ENCODE measurements at places on chromosomes 7 and 10. TPM values are rescaled to one million over a fixed set of nuclear protein-coding genes. Genes with fewer than 3 reads are reported as not detected.
A peak's percentile ranks its signal among the peaks of the same experiment; 100 is the strongest.

Gene KLF14
- total RNA-seq = 0.17 TPM

Gene SLC18A2
- not detected for total RNA-seq

Gene SEMA3E
- total RNA-seq = 21.8 TPM

Gene STRIP2
- total RNA-seq = 10.1 TPM

Gene RARRES2
- total RNA-seq = 13.0 TPM

Gene UNCX
- total RNA-seq = not detected

Gene GPR15LG
- total RNA-seq = not detected

Gene PTN
- total RNA-seq = 0.54 TPM

Gene GPR85
- total RNA-seq = not detected

Gene SEC61A2
- 7.4 TPM for total RNA-seq

- H3K27ac ChIP-seq = no peak overlapping the region
- H3K4me1 ChIP-seq = no peaks in the 10 kb centered on the region
- no peaks in the 10 kb centered on the region for H3K36me3 ChIP-seq
- no peak overlapping the region for H3K4me3 ChIP-seq
- no peak for DNase-seq
These were observed 161.5 kb upstream of the SH2B2 start for GRCh38 chr7:102125127-102125596.

DNA sequence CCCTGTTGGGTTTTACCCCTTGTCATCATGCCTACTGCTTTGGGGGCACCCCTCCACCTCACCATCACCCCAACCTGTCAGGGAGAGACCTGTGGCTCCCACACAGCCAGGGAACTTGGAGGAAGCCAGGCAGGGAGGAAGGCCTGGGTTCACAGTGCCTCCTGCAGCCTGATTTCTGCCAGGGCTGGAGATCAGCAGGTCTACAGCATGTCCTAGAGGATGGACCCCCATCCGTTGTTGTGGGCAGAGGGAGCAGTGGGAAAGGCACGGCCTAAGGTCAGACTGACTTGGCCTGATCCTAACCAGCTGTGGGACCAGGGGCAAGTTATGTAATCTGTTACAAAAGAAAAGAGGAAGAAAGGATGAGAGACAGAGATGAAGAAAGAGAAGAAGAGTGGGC lies 28.2 kb downstream of the ZCCHC24 start:
- H3K27me3 ChIP-seq = no peaks in the 10 kb centered on the region
- no peak overlapping the region for H3K4me3 ChIP-seq
- DNase-seq = no peak
- H3K27ac ChIP-seq = no peak overlapping the region

DNA sequence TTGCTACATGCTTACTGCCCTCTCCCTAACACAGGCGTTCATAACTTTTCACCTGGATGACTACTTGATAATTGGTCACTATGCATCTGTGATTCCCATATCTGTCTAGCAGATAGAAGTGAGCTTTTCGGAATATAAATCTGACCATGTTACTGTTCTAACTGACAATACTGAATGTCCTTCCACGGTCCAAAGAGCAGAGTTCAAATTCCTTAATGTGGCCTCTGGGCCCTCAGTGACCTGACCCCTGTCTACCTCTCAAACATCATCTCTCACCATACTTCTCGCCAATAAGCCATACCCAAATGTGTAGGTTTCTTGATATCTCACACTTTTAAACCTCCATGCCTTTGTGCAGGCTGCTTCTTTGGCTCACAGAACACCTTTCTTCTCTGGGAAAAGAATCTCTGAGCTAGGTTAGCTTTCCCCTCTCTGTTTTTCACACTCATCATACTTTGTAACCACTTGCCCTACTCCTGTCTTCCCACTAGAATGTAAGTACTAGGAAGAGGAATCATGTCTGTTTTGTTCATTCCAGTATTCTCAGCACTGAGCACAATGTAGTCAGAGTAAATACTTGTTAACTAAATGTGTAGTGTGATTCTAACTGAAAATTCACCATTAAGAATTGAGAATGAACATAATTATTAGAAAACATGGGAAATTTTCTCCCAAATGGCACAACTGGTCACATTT lies 39.2 kb upstream of the LRRC17 start:
- H3K4me3 ChIP-seq = no peak overlapping the region
- no peak for DNase-seq
- peaks cover 58% of the 10 kb centered on the region for H3K4me1 ChIP-seq
- H3K27me3 ChIP-seq = no peaks in the 10 kb centered on the region

DNA sequence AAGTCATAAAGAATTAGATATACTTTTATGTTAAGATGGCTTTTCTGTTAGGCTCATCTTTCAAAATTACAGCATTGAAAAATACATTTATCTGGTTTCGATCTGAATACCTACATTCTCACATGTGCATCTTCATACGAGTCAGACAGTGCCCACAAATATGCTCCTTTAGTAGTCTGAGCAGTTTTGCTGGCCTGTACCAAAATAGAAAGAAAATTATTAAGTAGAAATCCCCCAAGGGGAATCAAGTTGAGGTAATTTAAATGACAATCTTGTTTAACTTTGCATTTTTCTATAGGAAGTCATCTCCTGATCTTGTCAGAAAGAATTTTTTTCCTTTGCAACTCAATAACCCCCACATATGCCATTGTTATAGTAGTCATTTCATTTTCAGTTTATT lies 287.4 kb upstream of the SEMA3D start:
- H3K27me3 ChIP-seq = no peaks in the 10 kb centered on the region
- no peak overlapping the region for H3K27ac ChIP-seq
- DNase-seq = no peak
- no peaks in the 10 kb centered on the region for H3K36me3 ChIP-seq

GRCh38 chr10:1432161-1432560 lies 305.2 kb downstream of the ADARB2 start:
- peaks cover 17% of the 10 kb centered on the region for H3K27me3 ChIP-seq
- no peak overlapping the region for H3K27ac ChIP-seq
- H3K4me1 ChIP-seq = no peaks in the 10 kb centered on the region
- H3K4me3 ChIP-seq = no peak overlapping the region

GRCh38 chr10:2887391-2888070 lies 179.8 kb upstream of the PFKP start:
- H3K27me3 ChIP-seq = peaks cover 37% of the 10 kb centered on the region
- DNase-seq = no peak
- no peaks in the 10 kb centered on the region for H3K4me1 ChIP-seq
- H3K36me3 ChIP-seq = no peaks in the 10 kb centered on the region
- no peak overlapping the region for H3K27ac ChIP-seq
- no peak overlapping the region for H3K4me3 ChIP-seq

GRCh38 chr7:122833888-122834570 lies 52.2 kb downstream of the CADPS2 start:
- peak overlapping the region; percentile 75 for H3K4me3 ChIP-seq
- no peaks in the 10 kb centered on the region for H3K27me3 ChIP-seq
- H3K27ac ChIP-seq = no peak overlapping the region
- DNase-seq = no peak

GRCh38 chr10:133309720-133310398 lies 1.1 kb downstream of the ZNF511 start:
- H3K4me1 ChIP-seq = peaks cover 8% of the 10 kb centered on the region
- no peak overlapping the region for H3K27ac ChIP-seq
- peaks cover 32% of the 10 kb centered on the region for H3K36me3 ChIP-seq
- no peak for DNase-seq
- no peaks in the 10 kb centered on the region for H3K27me3 ChIP-seq

DNA sequence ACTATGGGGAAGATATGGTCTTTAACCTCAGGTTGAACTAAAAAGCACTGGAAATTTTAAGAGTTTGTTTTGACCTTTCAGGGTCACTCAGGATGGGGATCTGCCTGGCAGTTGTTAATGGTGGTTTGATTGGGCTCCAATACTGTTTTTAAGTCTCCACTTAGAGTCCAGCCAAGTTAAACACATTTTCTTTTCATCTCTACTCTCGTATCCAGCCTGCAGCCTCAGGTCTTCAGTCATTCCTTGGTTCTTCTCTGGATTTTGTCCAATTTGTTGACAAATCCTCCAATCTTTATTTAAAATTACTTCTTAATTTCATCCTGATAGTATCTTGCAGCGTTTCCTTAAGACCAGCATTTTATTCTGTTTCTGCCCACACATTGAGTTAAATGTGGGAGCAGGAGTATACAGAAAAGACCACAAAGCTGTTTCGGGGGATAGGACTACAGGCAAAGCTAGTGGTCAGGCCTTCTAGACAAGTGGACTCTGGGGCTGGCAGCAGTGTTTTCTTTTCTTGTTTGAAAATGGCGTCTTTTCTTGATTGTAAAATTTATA lies 133.2 kb upstream of the INHBA start:
- DNase-seq = no peak
- H3K27me3 ChIP-seq = peaks cover 11% of the 10 kb centered on the region
- H3K27ac ChIP-seq = no peak overlapping the region
- no peaks in the 10 kb centered on the region for H3K36me3 ChIP-seq

DNA sequence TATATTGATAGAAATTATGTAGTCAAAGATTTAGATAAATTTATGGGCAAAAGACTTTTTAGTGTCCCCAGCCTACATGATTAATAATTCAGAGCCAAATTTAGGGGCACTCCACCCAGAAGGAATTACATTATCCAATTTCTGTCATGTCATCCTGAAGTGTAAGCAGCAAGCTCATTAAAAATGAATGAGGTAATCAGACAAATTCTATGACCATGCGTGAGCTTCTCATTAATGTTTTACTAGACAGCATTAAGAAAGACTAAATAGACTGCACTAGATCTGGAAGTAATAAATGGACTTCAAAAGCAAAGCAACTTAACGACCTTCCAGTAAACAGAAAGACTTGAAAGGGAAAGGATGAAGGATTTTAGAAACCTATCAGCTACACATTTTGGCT lies 22.7 kb upstream of the TRUB1 start:
- peaks cover 21% of the 10 kb centered on the region for H3K4me1 ChIP-seq
- peak overlapping the region; percentile 75 for H3K27ac ChIP-seq
- H3K27me3 ChIP-seq = no peaks in the 10 kb centered on the region
- H3K36me3 ChIP-seq = no peaks in the 10 kb centered on the region

- peaks cover 43% of the 10 kb centered on the region for H3K27me3 ChIP-seq
- no peak for DNase-seq
- H3K36me3 ChIP-seq = no peaks in the 10 kb centered on the region
These were observed 166.1 kb downstream of the RPS24 start for GRCh38 chr10:78199759-78200158.

DNA sequence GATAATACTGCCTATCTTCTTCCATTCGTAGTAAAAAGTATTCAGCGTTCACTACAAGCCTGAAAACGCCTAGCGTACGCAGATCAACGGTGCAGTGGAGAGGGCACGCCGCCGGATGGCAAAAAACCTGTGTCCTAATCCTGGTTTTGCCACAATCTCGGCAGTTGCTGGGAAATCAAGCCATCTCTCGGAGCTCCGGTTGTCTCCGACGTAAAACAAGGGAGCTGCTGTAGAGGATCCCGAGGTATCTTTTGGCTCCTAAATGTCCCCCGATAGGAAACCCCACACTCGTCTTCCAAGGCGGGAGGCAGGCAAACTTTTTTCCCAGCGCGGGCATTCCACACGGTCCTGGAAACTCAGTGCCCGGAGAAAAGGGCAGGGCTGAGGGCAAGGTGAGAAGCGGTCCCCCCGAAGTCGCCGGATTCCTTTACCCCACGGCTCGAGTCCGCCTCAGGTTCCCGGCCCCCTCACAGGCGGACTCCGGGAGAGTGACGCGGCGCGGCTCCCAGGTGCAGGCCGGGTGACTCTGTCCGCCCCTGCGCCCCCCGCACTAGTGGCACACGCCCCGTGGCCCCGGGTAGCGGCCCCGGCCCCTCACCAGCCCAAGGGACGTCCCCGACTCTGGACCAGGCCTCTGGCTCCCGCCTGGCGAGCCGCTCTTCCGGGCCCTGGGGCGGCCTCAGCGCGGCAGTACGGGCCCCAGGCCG lies 649 bp downstream of the IDE start:
- DNase-seq = no peak
- peak overlapping the region; percentile 30 for H3K27ac ChIP-seq
- no peaks in the 10 kb centered on the region for H3K27me3 ChIP-seq
- peaks cover 32% of the 10 kb centered on the region for H3K36me3 ChIP-seq
- peaks cover 27% of the 10 kb centered on the region for H3K4me1 ChIP-seq

- no peak overlapping the region for H3K27ac ChIP-seq
- no peaks in the 10 kb centered on the region for H3K27me3 ChIP-seq
- H3K4me1 ChIP-seq = no peaks in the 10 kb centered on the region
- H3K36me3 ChIP-seq = no peaks in the 10 kb centered on the region
These were observed 44.4 kb downstream of the SPDYE5 start for GRCh38 chr7:75536491-75536890.

DNA sequence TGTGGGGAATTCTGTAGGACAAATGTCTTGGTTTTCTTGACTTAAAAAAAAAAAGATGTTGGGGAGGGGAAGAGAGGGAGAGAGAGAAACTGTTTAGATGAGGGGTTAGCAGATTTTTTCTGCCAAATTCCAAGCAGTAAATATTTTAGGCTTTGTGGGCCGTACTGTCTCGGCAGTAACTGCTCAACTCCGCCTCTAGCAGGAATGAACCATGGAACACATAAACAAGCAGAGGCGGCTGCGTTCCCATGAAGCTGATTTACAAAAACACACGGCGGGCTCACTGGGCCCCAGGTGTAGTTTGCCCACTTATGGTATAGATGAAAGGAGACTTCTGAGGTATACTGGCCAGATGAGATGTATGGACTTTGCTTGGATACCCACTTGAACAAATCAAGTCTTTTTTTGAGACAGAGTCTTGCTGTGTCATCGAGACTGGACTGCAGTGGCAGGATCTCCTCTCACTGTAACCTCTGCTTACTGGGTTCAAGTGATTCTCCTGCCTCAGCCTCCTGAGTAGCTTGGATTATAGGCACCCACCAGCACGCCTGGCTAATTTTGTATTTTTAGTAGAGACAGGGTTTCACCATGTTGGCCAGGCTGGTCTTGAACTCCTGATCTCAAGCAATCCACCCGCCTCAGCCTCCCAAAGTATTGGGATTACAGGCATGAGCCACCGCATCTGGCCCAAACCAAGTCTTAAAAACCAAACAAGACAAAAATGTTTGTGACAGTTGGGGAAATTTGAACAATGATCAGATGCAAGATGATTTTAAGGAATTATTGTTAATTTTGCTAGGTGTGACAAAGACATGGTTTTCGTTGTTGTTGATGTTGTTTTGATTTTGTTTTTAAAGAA lies 9.7 kb upstream of the ADAMTS14 start:
- no peaks in the 10 kb centered on the region for H3K4me1 ChIP-seq
- DNase-seq = no peak
- H3K36me3 ChIP-seq = no peaks in the 10 kb centered on the region
- peaks cover 79% of the 10 kb centered on the region for H3K27me3 ChIP-seq

GRCh38 chr7:136874393-136875032 lies 6.1 kb downstream of the CHRM2 start:
- H3K4me1 ChIP-seq = no peaks in the 10 kb centered on the region
- no peak for DNase-seq
- H3K27me3 ChIP-seq = no peaks in the 10 kb centered on the region
- no peak overlapping the region for H3K27ac ChIP-seq
- H3K36me3 ChIP-seq = no peaks in the 10 kb centered on the region

Measured in Calu3 (cell line).